ENCODE measurements at places on chromosomes 4 and X.

DNA sequence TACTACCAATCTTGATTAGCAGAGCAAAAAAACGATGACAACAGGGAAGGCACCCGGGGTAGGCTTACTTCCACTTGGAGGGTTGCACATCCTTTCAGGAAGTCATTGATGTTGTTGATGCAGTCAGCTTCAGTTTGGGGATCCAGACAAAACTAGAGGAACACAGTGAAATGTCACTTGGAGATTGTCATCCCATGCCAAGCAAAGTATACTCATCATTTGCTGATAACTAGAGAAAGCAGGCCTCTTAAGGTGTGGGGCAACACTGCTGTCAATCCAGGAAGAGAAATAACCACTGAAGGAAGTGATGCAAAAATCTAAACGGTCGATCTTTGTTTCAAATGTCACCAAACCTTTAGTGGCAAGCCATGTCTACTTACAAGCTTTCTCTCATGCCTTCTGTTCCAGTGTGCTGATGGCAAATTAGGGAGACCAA lies 1.4 kb downstream of the ARHGEF6 start:
- no peak for DNase-seq
- peaks cover 10% of the 10 kb centered on the region for H3K36me3 ChIP-seq
- peak overlapping the region; percentile 94 for H3K4me3 ChIP-seq
- H3K4me1 ChIP-seq, result peaks cover 62% of the 10 kb centered on the region
- peaks cover 5% of the 10 kb centered on the region for H3K27me3 ChIP-seq

DNA sequence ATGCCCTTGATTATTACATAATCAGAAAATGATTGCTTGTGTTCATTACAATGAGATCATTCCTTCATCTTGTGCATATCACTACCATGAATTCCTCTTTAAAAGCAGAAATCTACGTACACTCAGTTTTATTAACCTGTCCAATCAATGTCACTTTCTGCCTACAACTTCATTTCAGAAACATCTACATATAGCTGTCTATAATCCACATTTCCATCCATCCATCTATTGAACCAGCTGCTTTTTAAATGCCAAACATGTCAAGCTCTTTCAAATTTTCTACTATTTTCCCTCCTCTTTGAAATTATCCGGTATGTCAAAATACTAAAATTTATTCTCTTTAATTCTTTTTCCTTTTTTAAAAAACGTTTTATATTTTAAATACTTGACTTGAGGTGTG lies 462.0 kb downstream of the GABRG1 start:
- H3K27me3 ChIP-seq, result no peaks in the 10 kb centered on the region
- no peak overlapping the region for H3K4me3 ChIP-seq
- no peaks in the 10 kb centered on the region for H3K4me1 ChIP-seq
- no peak for DNase-seq

GRCh38 chr4:83378419-83378818 lies 43.8 kb upstream of the HPSE start:
- no peak for DNase-seq
- no peaks in the 10 kb centered on the region for H3K4me1 ChIP-seq
- H3K36me3 ChIP-seq, result peaks cover 29% of the 10 kb centered on the region
- no peak overlapping the region for H3K27ac ChIP-seq
- H3K27me3 ChIP-seq, result peaks cover 8% of the 10 kb centered on the region
- H3K4me3 ChIP-seq, result no peak overlapping the region

- peaks cover 13% of the 10 kb centered on the region for H3K27me3 ChIP-seq
- no peak overlapping the region for H3K4me3 ChIP-seq
- H3K36me3 ChIP-seq, result no peaks in the 10 kb centered on the region
- no peaks in the 10 kb centered on the region for H3K4me1 ChIP-seq
- DNase-seq, result no peak
- no peak overlapping the region for H3K27ac ChIP-seq
Observed at GRCh38 chr4:183985786-183986185, 80.7 kb downstream of the STOX2 start.

DNA sequence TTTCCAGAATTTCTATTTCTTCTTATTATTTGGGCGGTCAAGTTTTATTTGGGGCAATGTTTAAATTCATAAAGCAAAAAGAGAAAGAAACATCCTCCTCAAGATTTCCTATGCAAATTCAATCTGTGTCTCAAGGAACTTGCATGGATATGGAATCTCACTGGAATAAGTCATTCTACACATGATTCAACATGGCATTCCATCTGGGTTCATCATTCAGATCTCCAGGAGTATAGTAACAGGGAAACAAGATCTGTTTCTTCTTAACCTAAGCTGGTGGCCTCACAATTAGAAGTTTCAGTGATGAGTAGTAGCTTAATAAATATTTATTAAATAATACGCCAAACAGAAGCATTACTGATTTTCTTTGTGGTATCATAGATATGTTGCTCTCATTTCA lies 19.8 kb downstream of the KLHL34 start:
- H3K36me3 ChIP-seq, result no peaks in the 10 kb centered on the region
- no peak overlapping the region for H3K4me3 ChIP-seq
- no peak overlapping the region for H3K27ac ChIP-seq
- no peaks in the 10 kb centered on the region for H3K27me3 ChIP-seq

- peak overlapping the region; percentile 38 for H3K27ac ChIP-seq
- DNase-seq, result no peak
- peaks cover 4% of the 10 kb centered on the region for H3K27me3 ChIP-seq
- H3K4me3 ChIP-seq, result peak overlapping the region; percentile 59
Observed at GRCh38 chr4:76990288-76991080, 40.9 kb downstream of the SEPTIN11 start.

- DNase-seq, result no peak
- no peaks in the 10 kb centered on the region for H3K36me3 ChIP-seq
- H3K4me3 ChIP-seq, result no peak overlapping the region
- H3K4me1 ChIP-seq, result no peaks in the 10 kb centered on the region
- no peaks in the 10 kb centered on the region for H3K27me3 ChIP-seq
Observed at GRCh38 chrX:38312436-38312835, 14.9 kb downstream of the RPGR start.

DNA sequence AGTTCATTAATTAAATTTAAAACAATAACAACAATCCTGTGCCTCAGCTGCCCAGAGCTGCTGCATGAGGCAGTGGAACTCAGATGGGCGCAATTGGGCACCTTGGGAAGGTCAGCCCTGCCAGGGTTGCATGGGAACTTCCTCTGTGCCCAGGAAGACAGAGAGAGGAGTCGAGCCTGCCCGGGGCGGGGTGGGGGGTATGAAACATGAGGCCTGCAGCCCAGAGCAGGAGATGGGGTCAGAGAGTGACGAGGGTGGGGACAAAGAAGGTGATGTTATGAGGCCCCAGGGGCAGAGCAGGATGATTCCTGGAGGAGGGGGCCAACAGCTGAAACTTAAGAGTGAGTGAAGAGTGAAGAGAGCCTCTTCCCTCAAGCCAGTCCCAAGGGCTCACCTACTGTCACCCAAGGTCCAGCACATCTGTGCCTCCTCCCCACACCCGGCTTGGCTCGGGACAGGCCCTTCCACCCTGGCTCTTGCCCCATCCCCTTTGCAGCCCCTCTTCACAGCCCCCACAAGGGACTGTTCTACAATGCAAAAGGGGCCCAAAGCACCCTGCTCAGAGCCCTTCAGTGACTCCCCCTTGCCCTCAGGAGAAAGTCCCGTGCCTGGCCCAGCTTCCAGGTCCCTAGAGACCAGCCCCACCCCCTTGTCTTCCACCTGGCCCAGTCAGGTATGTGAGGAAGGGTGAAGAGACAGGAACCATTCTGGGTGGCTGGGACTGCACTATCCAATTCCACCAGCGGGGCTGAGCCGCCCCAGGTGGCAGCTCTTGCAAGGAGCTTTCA lies 31.4 kb downstream of the HMX1 start:
- no peak overlapping the region for H3K27ac ChIP-seq
- H3K4me1 ChIP-seq, result no peaks in the 10 kb centered on the region
- no peak for DNase-seq
- H3K27me3 ChIP-seq, result no peaks in the 10 kb centered on the region

GRCh38 chrX:17471121-17471520 lies 96.1 kb downstream of the NHS start:
- no peak overlapping the region for H3K4me3 ChIP-seq
- DNase-seq, result no peak
- H3K27ac ChIP-seq, result no peak overlapping the region
- H3K27me3 ChIP-seq, result no peaks in the 10 kb centered on the region
- H3K36me3 ChIP-seq, result no peaks in the 10 kb centered on the region

GRCh38 chrX:131521824-131522223 lies 22.1 kb upstream of the OR13H1 start:
- no peak for DNase-seq
- H3K27me3 ChIP-seq, result peaks cover 9% of the 10 kb centered on the region
- H3K27ac ChIP-seq, result no peak overlapping the region
- no peaks in the 10 kb centered on the region for H3K4me1 ChIP-seq

DNA sequence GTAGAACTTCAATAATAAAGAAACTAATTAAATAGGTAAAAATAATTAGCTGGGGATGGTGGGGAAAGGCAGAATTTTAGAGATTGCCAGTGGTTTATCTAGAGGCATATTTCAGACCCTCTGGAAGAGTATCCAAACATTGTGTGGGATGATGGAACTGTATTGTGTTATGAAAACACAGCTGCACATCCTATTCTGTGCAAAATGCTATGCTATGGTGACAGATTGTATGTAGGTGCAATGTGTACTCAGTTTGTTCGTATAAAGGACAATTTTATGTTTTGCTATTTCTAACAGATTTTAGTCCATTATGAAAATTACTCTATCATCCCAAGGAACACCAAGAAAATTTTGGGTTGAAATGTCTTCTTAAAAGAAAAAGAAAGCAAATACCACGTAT lies 1054.7 kb downstream of the PDHA2 start:
- H3K4me1 ChIP-seq, result no peaks in the 10 kb centered on the region
- peaks cover 9% of the 10 kb centered on the region for H3K36me3 ChIP-seq
- H3K4me3 ChIP-seq, result no peak overlapping the region
- H3K27me3 ChIP-seq, result no peaks in the 10 kb centered on the region
- no peak overlapping the region for H3K27ac ChIP-seq

- no peaks in the 10 kb centered on the region for H3K27me3 ChIP-seq
- H3K4me3 ChIP-seq, result no peak overlapping the region
- no peak overlapping the region for H3K27ac ChIP-seq
- DNase-seq, result no peak
Observed at GRCh38 chrX:14235004-14235403, 205.3 kb upstream of the GEMIN8 start.

- no peak overlapping the region for H3K4me3 ChIP-seq
- no peak overlapping the region for H3K27ac ChIP-seq
- DNase-seq, result no peak
- H3K27me3 ChIP-seq, result no peaks in the 10 kb centered on the region
- H3K36me3 ChIP-seq, result no peaks in the 10 kb centered on the region
- no peaks in the 10 kb centered on the region for H3K4me1 ChIP-seq
Observed at GRCh38 chr4:63566658-63567057, 842.6 kb downstream of the TECRL start.

- no peak for DNase-seq
- H3K36me3 ChIP-seq, result no peaks in the 10 kb centered on the region
- no peak overlapping the region for H3K27ac ChIP-seq
- H3K4me1 ChIP-seq, result no peaks in the 10 kb centered on the region
Observed at GRCh38 chr4:150164055-150164454, 85.8 kb downstream of the DCLK2 start.

DNA sequence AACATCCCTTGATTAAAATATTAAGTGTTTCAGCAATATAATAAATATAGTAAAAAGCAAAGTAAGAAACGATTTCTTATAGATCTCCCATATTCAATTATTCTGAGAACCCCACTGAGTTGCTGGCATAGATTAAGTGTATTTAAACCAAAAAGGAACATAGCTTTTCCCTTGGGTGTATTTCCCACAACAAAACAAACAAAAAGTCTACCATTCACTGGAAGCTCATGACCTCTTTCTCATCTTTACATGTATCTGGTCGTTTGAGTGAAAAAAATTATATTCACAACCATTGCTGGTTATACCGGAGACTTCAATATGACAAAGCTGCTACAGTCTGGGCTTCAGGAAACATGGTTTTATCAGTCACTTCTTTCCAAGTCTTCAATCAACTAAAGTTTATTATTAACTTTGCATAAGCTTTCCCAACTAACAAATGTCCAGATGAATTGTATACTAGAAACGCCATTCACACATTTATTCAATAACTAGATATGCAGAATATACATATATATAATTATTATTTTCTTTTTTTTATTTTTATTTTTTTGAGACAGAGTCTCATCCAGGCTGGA lies 38.6 kb downstream of the ZNF827 start:
- H3K27ac ChIP-seq, result no peak overlapping the region
- H3K4me1 ChIP-seq, result peaks cover 18% of the 10 kb centered on the region
- H3K36me3 ChIP-seq, result peaks cover 6% of the 10 kb centered on the region
- H3K27me3 ChIP-seq, result no peaks in the 10 kb centered on the region

GRCh38 chr4:25842229-25842845 lies 20.5 kb downstream of the SEL1L3 start:
- H3K27ac ChIP-seq, result peak overlapping the region; percentile 73
- H3K4me1 ChIP-seq, result peaks cover 36% of the 10 kb centered on the region
- H3K36me3 ChIP-seq, result peaks cover 10% of the 10 kb centered on the region
- H3K4me3 ChIP-seq, result peak overlapping the region; percentile 71

- H3K4me3 ChIP-seq, result no peak overlapping the region
- no peak for DNase-seq
- peaks cover 16% of the 10 kb centered on the region for H3K27me3 ChIP-seq
- H3K4me1 ChIP-seq, result peaks cover 4% of the 10 kb centered on the region
- H3K27ac ChIP-seq, result no peak overlapping the region
Observed at GRCh38 chr4:27154706-27155105, 294.1 kb downstream of the STIM2 start.

DNA sequence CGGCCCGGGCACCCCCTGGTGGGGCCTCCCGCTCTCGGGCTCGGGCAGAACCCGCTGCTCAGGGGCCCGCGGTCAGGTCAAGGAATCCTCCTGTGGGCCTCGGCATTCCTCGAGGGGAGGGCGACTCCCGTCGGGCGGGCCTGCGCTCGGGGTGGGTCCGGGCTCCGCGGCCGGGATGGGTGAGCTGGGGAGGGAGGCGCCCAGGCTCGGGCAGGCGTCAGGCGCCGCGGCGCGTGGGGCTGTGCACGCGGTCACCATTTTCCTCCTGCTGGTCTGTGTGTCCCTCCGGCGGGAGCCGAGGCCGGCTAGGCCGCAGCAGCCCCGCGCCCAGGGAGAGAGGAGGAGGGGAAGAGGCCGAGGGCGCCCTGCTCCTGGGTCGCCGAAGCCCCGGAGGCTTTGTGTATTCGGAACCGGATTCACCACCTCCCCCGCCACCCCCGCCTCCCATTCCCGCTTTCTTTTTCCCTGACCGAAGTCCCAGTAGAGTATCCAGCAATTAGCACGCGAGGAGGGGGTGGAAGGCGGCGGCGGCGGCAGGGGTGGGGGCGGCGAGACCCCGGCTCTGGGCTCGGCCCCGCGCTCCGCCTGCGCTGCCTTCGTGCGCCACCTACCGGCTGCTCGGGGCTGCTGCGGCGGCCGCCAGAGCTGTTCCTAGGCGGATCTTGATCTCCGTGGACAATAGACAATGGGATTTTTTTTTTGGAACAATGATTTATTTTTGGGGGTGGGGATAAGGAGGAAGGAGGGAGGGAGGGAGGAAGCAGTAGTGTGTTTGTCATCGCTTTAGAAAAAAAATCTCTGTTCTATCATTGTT lies 99.0 kb upstream of the MAML3 start:
- no peaks in the 10 kb centered on the region for H3K36me3 ChIP-seq
- H3K4me1 ChIP-seq, result peaks cover 12% of the 10 kb centered on the region
- peak; percentile 64 for DNase-seq
- peak overlapping the region; percentile 57 for H3K4me3 ChIP-seq

Data from natural killer cell treated with Interleukin-12 subunit alpha and Interleukin-12 subunit beta and Interleukin-15 and Interleukin-18, amount 100 ng/mL, for 72 hours (primary cell).